NCI-H187 (cell line): ENCODE measurements at places on chromosomes 16 and 17.

DNA sequence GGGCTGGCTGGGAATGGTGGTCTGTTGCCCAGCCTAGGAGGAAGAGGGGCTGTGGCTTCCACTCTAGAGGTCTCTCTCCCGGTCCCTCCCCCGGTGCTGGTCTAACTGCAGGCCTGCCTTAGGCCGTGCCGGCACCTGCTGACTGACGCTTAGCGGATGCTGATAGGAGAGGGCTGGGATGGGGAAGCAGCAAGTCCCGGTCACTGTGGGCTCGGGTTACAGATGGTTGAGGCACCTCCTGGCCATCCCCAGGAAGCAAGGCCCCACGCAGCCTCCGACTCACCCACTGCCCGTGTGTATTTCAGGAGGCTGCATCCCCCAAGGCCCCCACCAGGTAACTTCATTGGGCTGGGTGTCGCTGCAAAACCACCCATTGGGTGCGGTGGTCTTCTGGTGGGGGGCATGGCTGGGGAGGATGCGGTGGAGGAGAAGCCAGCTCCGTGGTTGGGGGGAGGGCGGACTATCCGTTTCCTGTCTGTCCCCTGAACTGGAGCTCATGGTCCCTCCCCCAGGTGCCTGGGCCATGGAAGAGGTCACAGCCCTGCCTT, 278.9 kb downstream of the SEC14L1 start:
- no peak for DNase-seq

GRCh38 chr16:35559911-35560636, 2100.7 kb downstream of the TP53TG3F start:
- DNase-seq, result no peak

DNA sequence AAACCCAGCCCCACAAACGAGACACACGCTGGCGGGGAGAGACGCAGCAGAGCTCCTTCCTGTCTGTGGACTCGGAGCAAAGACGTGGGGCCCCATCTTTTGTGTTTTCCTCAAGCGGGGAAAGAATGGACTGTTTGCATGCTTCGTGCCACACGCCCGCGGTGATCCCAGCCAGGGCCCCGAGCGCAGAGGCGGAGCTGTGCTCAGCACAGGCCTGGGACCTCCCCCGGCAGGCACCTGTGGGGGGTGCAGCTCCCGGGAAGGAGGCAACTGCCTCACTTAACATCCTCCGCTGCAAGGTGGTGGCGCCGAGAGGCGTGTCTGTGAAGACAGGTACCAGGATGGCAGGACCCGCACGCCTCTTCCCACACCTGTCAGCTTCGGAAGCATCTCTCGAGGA, 19.1 kb downstream of the TRARG1 start:
- no peak for DNase-seq

DNA sequence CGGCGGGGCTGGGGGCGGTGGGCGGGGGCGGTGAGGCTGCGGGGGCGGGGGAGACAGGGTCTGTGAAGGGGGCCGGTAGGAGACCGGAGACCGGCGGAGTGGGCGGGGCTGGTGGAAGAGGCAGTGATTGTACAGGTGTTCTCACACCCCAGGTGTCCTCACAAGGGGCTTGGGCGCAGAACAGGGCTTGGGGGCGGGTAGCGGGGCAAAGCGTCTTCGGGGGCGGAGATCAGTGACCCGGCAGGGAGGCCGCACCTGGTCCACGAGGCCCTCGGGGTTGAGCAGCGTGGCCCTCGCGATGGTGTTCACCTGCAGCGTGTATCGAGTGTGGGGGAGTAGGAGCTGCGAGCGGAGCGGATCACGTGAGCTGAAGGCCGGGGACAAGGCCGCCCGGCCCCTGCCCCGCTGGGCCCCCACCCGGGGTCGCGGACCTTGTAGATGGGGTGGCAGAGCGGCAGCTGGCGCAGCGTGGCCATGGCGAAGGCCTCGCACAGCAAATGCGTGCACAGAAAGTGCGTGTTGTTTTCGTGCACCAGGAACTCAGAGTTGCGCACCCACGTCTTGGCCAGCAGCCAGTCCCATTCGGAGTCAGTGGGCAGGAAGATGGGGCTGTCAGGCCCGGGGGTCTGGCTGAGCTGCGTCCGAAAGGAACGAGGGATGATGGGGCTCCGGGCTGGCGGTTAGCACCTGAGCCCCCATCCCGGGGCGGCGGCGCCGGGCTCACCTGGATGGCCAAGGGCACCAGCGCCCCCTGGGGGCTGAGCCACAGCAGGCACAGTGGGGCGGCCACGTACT, 8.5 kb downstream of the ALOXE3 start:
- DNase-seq, result peak; percentile 30

DNA sequence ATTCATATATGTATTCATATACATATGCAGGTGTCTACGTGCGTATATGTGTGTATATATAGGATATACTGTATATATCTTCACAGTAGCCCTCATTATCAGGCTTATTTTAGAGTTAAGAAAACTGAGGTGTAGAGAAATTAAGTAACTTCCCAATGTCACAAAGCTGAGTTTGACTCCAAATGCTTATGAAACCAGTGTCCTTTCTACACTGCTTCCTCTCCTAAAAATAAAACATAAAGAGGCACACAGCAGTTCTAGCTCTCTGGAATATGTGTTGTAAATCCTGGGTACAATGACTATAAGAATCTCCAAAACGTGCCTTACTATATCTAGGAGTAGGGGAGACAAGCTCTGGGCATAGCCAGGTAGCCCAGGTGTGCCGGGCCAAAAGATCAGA, 40.0 kb upstream of the CCL1 start:
- no peak for DNase-seq

GRCh38 chr16:12120217-12120981, 143.9 kb downstream of the SNX29 start:
- peak; percentile 45 for DNase-seq

- no peak for DNase-seq
Observed at GRCh38 chr17:65674246-65675045, 113.0 kb upstream of the AXIN2 start.

DNA sequence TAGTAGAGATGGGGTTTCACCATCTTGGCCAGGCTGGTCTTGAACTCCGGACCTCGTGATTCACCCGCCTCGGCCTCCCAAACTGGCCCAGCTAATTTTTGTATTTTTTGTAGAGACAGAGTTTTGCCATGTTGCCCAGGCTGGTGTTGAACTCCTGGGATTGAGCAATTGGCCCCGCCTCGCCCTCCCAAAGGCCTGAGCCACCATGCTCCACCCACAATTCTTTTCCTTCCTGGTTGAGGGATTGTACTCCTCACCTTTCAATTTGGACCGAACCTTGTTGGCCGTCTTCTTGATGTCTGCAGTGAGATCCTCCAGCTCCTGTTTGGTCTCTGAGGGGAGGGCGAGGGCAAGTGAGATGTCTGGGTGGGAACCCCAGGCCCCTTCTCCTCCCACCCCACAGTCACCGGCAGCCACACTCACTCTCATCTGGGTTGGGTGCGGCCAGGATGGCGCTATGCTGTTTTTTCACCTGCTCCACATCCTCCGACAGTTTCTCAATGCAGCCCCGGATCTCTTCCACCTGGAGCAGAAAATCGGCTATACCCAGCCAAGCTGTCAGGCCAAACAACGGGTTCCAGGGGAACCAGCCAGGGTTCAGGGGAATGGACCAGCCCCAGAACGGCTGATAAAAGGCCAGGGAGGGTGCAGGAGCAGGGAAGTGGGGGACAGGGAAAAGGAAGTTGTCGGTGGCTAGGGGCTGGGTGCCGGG, 9.6 kb downstream of the STX1B start:
- no peak for DNase-seq

DNA sequence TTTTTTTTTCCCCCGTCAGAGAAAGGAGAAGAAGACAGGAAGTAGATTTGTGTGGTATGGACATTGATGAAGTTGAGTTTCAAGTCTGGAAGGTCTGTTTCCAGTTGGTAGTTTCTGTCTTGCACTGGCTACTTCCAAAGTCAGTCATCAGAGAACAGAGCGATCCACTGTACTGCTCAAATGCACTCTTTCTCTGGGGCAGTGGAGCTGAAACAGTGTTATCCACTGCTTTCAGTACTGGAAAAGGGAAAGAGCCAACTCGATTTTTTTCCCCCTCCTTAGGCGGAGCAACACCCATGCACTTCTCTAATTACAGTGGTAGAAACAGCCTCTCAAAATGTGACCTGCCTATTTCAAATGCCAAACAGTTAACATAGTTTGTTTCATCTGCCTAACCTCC, 7.4 kb downstream of the PRKCA start:
- DNase-seq, result no peak

DNA sequence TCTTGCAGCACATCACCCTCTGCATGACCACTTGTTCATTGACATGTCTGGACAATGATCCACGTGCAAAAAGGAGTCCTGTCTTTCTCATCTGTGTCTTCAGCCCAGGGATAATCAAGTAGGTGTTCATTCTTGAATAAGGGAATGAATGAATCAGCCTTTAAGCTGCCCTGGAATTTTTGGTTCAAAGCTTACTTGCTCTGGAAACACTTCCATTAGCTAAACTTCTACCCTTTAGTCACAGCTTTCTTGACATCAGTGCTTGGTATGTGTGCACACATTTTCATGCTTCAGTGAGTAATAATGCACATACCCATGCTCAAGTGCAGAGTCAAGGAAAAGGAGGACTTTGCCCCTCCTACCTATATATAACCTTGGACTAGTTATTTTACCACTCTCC, 103.0 kb upstream of the CDH13 start:
- DNase-seq, result no peak

GRCh38 chr16:80463326-80463725, 77.5 kb upstream of the DYNLRB2 start:
- DNase-seq, result no peak

GRCh38 chr16:57711-58110, 4.1 kb downstream of the SNRNP25 start:
- no peak for DNase-seq

DNA sequence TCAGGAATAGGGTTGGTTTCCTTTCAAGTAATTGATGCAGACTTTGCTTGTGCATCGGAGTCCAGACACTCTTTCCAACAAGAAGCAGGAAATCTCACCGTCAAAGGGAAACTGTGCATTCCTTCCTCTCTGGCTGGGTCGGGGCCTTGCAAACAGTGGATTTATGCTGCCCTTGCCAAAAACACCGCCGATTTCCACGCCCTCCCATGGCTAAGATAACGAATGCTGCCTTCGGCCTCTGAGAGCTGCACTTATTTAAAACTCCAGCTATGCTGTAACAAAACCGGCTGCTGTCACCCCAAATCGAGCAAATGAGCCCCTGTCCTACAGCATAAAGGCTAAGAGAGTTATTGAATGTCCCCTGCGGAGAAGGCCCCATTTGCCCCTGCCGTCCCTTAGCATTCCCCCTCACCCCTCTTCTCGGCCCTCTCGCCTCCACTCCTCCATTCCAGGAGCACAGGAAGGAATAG, 275.5 kb upstream of the IRX5 start:
- no peak for DNase-seq

- no peak for DNase-seq
Observed at GRCh38 chr16:3838600-3839401, 41.7 kb downstream of the CREBBP start.

GRCh38 chr16:84575914-84576313, 42.0 kb downstream of the COTL1 start:
- DNase-seq, result no peak

- no peak for DNase-seq
Observed at GRCh38 chr17:33460781-33461450, 167.8 kb upstream of the ASIC2 start.

DNA sequence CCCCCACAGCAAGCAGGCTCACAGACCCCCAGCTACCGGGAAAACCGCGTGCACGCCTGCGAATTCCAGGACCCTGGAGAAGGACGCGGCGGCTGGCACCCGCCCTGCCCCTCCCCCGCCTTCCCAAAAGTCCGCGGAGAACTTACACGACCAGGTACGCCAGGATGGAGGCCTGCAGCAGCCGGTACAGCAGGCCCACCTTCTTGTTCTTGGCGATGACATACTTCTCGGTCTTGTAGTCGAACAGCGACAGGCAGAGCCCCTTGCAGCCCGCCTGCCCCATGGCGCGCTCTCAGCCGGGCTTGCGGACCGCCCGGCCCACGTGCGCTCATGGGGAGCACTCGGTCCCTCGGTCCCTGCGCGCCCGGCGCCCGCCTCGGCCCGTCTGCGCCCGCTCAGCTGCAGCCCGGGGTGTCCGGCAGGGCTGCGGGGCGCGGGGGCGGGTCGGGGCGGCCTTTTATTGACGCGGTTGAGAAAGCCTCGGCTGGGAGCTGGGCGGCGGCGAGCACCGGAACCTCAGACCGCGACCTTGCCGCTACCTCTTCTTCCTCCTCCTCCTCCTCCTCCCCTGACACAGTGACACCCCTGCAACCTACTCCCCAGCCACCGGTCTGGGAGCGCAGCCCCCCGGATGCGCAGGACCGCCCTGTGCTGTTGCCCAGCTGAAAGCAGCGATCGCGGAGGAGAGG, at the start of gene P2RX5:
TSS of gene P2RX5 (minus strand) at position 433 of the 689 bp plus-strand sequence. CDS start at position 283, 150 bp downstream.
- no peak for DNase-seq

DNA sequence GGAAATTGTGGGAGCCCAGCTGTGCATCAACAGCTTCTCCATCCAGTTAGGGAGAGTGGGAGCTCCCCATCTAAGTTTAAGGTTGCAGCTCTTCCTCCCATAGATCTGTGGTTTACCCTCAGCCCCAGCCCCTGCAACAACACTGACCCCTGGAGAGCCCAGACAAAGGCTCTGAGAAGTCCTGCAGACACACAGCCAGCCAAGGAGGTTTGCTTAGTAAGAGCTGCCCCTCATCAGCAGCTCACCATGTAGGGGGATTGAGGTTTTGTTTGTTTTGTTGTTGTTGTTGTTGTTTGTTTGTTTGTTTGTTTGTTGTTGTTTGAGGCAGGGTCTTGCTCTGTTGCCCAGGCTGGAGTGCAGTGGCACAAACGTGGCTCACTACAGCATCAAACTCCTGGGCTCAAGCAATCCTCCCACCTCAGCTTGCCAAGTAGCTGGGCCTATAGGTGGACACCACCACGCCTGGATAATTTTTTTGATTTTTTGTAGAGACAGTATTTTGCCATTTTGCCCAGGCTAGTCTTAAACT, 138.6 kb downstream of the CLEC16A start:
- DNase-seq, result no peak

GRCh38 chr16:83776944-83777343, 30.8 kb upstream of the HSBP1 start:
- no peak for DNase-seq

- no peak for DNase-seq
Observed at GRCh38 chr17:80125656-80126448, 21.1 kb downstream of the EIF4A3 start.

DNA sequence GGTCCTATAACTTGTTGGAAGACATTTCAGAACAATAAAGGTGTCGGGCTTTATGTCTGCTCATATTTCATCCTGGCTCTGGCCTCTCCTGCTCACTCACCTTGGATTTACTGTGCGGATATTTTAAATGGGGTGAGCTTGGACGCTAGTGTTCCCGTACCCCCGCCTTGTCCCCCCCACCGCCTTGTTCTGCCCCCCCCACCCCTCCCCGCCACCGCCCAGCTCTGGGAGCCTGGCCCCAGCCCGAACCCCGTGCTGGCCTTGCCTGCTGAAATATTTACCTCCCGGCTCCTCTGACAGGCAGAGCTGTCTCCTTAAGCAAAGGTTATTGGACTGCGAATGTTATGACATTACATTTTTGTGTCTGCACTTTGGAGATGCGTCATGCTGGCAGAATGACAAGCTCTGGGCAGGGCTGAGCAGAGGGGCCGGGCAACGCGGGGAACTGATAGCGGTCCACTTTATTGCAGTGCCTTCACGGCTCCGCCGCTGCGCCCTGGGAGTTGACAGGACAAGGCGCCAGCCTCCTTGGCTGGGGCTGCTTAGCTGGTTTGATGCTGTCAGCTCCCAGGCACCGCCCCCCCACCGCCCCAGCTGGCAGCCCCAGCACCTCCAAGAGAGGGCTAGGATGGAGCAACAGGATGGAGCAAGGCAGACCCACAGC, 222.5 kb upstream of the GSE1 start:
- no peak for DNase-seq

- no peak for DNase-seq
Observed at GRCh38 chr17:55720919-55721836, 1.5 kb downstream of the TMEM100 start.
